RPMI7951 (cell line): ENCODE measurements at places on chromosomes 12 and 14.
A peak's percentile ranks its signal among the peaks of the same experiment; 100 is the strongest.

- DNase-seq: peak; percentile 75
These were observed 1.7 kb downstream of the ANKRD52 start for GRCh38 chr12:56256326-56256960.

- DNase-seq: no peak
These were observed 3.8 kb upstream of the ARHGAP9 start for GRCh38 chr12:57483466-57483865.

- DNase-seq: no peak
These were observed 60.8 kb downstream of the CAPZA3 start for GRCh38 chr12:18798535-18799361.

- peak; percentile 86 for DNase-seq
These were observed 149.5 kb downstream of the STXBP6 start for GRCh38 chr14:24900269-24901100.

DNA sequence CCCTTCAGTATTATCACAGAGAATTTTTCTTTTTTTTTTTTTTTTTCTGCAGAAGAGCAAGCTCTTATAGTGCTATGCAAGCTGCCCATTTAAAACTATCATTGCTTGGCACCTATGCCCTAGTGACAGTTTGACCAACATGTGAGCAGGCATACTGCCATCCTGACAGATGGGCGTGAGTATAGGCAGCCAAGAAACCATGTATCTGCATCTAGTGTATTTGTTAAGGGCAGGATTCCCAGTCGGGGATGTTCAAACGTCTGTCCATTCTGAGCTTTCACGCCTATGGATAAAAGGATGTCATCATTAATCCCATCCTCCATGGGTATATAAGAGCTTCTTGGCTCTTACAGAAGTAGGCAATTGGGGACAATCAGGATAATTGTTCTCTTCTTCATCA, 8.8 kb downstream of the VRK1 start:
- DNase-seq: no peak

DNA sequence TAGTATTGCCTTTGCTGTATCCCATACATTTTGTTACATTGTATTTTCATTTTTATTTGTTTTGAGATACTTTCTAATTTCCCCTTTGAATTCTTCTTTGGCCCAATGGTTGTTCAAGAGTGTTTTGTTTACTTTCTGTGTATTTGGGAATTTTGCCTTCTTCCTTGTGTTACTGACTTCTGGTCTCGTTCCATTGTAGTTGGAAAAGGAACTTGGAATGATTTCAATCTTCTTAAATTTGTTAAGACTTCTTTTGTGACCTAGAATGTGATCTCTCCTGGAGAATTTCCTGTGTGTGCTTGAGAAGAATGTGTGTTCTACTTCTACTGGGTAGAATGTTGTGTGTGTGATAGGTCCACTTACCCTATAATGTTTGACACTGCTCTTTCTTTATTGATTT, 304.4 kb upstream of the RTL1 start:
- DNase-seq: no peak

DNA sequence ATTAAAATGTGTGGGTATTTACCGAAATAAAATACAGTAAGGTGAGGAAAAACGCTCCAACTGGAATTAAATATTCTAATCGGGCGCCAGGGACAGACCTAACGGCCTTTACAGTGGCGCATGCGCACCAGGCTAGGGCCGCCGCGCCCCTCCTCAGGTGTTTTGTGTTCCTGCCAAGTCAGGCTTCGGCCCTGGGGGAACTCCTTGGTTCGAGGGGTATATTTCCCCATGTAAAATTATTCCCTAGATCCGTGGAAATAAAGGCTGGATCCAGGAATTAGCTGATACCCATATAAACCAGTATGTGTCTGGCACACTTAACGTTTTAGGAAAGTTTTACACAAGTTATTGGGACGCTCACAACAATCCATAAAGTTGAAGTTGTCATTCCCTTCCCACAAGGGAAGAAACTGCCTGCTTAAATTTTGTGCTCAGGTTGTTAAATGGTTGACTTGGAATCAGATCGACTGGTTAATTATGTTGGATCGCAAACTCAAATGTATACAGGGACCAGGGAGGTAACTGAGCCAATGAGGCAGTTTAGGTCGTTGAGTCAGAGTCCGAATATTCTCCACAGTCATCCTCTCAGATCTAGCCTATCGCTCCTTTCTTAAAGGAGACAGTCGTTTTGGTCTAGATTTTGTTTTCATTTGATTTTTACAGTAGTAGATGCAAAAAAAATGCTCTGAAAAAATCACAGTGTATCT, 621 bp upstream of the ANAPC7 start:
- DNase-seq: peak; percentile 60

DNA sequence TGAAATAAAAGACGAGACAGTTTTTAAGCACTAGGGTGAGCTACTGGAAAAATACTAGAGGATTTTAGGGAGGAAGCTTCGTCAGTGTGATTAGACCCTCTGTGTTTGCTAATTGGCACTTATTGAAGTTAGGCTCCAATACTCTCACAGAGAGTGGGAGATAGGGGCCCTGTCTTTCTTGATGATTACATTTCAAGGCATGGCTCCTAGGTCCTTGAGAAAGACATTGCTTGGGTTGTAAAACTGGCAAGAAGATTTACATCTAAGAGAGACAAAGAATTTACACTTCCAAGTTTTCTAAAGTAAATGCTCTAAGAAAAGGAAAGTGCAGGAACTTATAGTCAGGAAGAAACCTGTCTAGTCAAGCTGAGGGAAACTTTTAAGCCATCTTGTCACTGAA, 183.2 kb downstream of the C12orf50 start:
- no peak for DNase-seq

GRCh38 chr12:77161944-77162343, 96.6 kb upstream of the E2F7 start:
- DNase-seq: no peak

DNA sequence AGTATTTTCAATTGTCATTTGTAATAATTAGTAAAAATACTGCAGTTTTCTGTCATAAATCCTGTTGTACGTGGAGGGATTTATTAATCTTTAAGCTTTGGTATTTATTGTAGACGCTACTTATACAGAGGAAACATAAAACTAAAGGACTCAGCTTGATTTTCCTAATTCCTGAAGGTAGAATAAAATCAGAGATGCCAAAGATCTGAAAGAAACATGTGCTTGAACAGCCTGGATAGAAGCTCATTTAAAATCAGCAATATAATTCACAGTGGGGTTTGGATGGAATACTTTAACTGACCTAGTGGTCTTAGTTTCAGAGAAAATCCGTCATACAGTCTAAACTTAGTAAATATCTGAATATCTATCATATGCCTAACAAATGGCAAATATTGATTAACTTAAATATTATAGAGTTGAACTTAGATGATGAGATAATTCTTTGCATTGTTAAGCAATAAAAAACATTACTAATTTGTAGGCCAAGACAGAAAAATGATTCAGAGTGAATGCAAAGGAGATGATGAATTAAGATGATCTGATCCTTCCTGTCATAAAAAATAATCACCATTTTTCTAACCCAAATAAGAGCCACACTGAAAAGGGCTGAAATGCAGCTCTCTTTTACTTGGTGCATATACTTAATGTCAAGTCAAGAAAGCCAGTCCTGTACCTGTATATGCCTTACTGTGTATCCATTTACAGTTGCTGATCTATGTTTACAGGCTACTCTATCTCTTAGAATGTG, 397.1 kb upstream of the DCN start:
- no peak for DNase-seq

GRCh38 chr14:26932606-26933005, 334.8 kb upstream of the NOVA1 start:
- no peak for DNase-seq

GRCh38 chr12:101839324-101840283, 8.8 kb upstream of the GNPTAB start:
- DNase-seq: peak; percentile 44

DNA sequence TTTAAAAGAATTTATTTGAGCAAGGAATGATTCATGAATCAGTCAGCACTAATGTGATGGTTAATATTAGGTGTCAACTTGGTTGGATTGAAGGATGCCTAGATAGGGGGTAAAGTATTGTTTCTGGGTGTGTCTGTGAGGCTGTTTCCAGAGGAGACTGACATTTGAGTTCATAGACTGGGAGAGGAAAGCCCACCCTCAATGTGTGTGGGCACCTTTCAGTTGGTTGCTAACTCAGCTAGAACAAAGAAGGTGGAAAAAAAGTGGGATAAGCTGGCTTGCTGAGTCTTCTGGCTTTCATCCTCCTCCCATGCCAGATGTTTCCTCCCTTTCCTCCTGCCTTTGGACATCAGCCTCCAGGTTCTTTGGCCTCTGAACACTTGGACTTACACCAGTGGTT, 47.2 kb downstream of the TESPA1 start:
- DNase-seq: no peak

DNA sequence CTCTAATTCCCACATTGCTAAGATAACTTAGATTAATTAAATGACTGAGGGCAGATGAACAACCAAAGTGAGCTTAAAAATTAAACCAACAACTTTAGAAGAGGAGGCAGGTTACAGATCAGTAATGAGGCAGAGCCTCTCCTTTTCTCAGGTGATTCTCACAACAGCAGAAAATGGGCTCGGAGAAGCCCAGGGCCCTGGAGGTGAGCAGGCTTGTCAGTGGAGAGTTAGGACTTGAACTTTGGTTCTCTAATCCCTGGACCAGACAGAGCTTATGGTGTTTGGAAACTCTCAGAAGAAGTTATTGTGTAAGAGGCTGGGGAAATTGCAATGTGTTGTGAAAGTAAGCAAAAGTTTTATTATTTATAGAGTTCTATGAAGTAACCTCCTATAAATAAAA, 2.8 kb downstream of the TRHDE start:
- DNase-seq: no peak

DNA sequence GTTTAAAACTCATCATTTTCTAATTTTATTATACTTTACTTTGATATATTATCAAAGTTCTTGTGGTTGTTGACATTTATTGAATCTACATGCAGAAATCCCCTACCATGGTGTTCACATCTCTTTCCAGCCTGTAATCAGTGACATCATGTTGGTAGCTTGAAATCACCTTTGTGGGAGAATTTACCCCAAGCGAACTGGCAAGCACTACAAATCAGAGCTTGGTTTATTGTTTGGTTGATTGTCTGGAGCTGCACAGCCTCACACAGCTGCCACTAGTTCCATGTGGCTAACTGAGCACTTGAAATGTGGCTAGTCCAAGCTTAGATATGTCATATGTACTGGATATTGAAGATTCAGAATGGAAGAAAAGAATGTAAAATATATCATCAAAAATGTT, 15.4 kb upstream of the KRT5 start:
- DNase-seq: no peak

GRCh38 chr12:32692358-32692757, 13.3 kb downstream of the DNM1L start:
- no peak for DNase-seq

DNA sequence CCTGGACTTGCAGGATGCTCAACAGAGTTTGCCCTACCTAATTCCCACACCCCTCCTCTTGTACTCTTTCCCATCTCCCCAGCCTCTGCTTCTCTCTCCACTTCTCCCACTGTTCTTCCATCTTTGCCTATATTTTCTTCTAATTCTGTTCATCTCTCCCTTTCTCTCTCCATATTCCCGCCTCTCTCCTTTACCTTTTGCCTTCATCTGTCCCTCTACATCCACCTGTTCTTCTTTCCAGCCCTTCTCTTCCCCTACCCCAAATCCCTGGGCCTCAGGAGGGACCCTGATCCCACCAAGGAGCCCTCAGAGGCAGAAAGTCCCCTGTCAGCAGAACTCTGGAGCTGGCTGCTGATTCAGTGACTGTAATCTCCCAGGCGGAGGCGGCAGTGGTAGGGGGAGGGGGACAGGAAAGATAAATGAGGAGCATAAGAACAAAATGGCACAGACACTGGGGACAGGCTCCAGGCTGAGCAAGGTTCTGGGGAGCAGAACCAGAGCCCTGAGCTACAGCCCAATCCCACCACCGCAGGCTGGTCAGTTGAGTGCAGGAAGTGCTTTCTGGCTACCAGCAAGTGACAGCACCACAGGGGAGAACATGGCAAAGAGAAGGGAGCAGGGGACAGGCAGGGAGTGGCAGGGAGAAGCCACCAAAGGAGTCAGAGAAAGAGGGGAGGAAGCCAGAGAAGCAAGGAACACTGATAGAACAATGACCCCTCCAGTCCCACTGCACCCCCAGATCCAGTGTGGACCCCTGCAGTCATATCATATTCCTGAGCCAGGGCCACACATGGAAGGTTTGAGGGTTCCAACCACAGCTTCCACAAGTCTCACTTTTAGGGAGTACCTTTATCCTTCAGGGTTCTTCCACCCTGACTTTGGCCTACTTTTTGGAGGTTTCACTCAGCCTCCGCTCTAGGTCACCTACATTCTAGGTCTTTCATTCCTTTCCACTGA, 27.0 kb downstream of the SMUG1 start:
- no peak for DNase-seq

- DNase-seq: no peak
These were observed 225.6 kb downstream of the VRK1 start for GRCh38 chr14:97022741-97023140.
